Sigmoid colon (tissue), 7 donors: ENCODE measurements at places on chromosomes 7 and 10.
A peak's percentile ranks its signal among the peaks of the same experiment; 100 is the strongest.

GRCh38 chr10:75028748-75029147 is 82.7 kb upstream of the SAMD8 start:
- DNase-seq = no peak

DNA sequence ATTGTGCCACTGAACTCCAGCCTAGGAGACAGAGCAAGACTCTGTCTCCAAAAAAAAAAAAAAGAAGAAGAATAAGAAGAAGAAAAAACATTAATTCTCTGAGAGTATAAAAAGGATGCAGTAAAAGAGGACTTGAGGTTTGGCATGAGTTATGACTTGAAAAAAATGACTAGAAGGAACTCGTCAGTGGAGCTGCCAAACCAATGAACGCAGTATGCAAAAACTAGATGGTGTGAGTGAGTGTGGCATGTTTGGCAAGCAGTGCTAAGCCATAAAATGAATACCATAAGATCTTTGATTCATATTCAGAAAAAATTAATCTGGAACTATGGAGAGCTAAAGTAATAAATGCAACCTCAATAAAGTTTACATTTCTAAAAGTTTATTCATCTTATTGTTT is 68.6 kb upstream of the MEOX2 start:
- no peak for DNase-seq

DNA sequence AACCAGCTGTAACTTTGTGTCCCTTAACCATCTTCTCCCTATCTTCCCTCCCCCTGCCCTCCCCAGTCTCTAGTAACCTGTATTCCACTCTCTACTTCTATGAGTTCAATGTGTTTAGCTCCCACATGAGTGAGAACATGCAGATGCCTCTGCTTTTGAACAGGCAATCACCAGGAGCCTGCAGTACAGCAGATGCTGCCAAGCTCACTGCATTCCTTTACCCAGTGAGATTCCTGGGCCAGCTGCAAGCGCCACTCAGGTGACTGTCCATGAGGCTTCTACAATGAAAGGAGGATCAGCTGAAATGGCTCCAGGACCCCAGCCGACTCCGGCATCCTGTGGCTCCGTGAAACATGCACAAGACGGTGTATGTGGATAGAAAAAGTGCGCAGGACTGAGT is 15.7 kb downstream of the GRID1 start:
- no peak for DNase-seq

DNA sequence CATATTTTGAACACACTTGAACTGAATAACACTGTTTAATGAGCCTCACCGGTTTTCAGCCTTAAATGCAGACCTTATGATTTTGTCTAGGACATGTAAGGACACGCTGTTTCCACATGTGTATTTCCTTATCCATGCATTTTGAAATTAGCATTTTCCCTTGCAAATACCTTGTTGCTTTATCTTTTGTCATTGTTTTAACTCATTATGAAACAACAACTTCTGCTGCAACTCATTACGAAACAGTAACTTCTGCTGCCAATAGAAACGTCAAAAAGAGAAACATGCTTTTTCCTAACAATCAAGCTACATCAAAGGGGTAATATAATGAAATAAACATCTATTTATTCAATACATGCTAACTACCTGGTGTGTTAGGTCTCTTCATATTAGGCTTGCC is 322.0 kb downstream of the AGMO start:
- no peak for DNase-seq

- no peak for DNase-seq
Observed at GRCh38 chr7:135831455-135832195, 83.0 kb upstream of the FAM180A start.

- no peak for DNase-seq
Observed at GRCh38 chr10:6114299-6114698, 25.5 kb downstream of the RBM17 start.

GRCh38 chr7:11587048-11587447 is 244.9 kb downstream of the THSD7A start:
- no peak for DNase-seq

DNA sequence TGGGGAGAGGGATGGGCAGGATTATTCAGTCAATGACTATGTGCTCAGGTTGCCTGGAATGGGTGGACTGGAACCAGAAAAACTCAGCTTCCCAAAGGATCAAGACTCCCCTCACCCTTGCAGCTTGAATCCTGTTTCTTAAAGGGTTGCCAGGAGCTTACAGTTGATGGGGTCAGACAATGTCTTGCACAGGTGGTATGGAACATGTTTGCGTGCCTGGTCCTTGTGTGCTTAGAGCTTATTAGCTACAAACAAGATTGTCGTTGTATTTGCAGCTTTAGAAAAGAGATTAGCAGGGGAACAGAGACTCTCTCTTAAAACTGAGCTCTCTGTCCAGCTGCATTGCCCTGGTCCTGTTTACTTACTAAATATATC is 56.9 kb downstream of the PRR15 start:
- no peak for DNase-seq

DNA sequence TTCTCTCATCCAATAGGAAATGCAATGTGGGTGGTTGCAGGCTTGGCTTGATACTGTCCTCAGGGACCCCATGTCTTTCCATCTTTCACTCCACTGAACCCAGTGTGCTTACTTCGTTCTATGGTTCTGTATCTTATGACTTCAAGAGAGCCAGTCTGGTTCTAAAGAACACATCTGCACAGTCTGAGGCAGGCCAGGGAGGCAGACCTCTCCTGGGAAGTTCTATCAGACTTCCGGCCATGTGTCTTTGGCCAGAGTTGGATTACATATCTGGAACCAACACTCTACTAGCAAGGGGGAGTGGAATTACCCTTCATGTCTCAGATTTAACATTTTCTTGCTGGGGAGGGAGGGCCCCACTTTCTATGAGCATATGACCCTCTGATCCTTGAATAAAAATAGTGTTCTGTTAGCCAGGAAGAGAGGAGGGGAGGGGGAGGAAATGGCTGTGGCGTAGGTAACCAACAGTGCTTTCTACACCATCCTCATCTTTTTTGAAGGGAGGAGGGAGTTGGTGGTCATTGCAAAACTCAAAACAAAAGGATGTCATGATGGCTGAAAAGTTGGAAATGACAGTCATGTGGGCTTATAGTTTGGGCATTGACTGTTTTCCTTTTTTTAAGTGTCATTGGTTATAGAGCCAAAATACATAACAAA is 370.2 kb downstream of the GATA3 start:
- no peak for DNase-seq

GRCh38 chr7:93015101-93015778 is 102.5 kb downstream of the SAMD9 start:
- no peak for DNase-seq

DNA sequence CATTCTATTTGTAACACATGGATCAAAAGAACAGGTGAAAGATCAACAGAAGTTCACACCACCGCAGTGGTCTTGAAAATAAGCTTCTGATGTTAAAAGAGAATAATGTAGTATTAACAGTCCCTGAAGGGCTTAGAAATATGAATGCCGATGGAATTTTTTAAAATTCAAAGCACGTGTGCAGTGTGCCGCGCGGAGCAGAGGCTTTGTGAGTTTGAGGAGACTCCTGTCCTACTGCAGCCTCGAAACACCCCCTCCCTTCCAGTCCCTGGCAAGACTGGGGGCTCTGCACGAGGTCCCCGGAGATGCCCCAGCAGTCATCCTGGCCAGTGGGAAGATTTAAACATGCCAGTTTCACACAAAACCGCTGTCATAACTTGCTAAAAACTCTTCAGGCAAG is 196.6 kb downstream of the DIP2C start:
- peak; percentile 59 for DNase-seq

DNA sequence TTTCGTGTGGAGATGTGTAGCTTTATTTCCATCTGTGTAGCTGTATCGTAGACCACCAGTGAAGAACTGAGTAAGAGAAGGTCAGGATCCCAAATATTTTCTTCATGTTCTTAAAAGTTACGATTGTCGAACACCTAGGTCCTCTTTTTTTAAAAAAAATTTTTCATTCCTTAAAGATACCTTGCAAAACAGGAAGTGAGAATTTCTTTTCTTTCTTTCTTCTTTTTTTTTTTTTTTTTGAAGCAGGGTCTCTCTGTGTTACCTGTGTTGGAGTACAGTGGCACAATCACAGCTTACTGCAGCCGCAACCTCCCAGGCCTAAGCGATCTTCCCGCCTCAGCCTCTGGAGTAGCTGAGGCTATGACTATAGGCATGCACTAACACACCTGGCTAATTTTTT is 60.8 kb downstream of the PHTF2 start:
- DNase-seq = no peak
